Activated CD4-positive, alpha-beta T cell treated with anti-CD3 and anti-CD28 coated beads, Interleukin-2, amount 10 ng/mL, durations not matched to agents 7 days and 5 days (primary cell): ENCODE measurements at places on chromosomes 4 and X. TPM values are rescaled to one million over a fixed set of nuclear protein-coding genes. Genes with fewer than 3 reads are reported as not detected.

DNA sequence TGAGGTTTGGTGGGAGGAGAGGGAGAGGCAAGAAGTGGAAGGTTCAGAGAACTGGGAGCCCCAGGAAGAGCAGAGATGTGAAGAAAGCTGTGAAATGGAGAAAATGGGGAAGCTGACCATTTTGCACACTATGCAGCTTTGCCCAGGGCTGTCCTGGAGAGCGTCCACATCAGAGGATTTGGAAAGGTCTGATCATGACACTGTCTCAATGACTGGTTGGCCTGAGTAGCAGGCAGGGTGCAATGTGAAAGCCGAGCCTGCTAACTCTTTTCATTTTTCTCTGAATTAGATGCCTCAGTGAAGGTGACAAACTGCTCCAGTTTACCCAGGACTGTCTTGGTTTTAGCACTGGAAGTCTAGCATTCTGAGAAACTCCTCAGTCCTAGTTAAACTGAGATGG lies 330.1 kb upstream of the RPS6KA3 start:
- H3K36me3 ChIP-seq = no peaks in the 10 kb centered on the region
- H3K27me3 ChIP-seq = no peaks in the 10 kb centered on the region
- no peak for DNase-seq
- H3K4me1 ChIP-seq = peaks cover 7% of the 10 kb centered on the region

DNA sequence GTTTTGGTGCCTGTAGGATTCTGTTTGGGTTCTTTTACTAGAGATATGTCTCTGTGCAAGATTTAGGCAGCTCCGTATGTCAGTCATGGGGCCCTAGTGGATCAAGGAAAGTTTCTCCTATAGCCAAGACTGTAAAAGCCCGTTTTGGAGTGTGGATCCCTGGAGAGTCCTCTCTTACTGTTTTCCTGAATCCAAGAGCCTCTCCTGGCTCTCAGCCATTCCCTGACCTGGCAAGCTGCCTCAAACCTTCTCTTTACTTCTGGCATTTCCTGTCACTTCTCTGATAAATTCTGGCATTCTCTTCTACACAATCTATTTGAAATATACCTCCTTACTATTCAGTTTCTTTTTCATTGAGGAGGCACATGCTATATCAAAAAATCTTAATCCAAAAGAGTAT lies 41.4 kb downstream of the DCAF12L2 start:
- no peak overlapping the region for H3K4me3 ChIP-seq
- no peaks in the 10 kb centered on the region for H3K36me3 ChIP-seq
- no peaks in the 10 kb centered on the region for H3K27me3 ChIP-seq
- no peak for DNase-seq
- no peak overlapping the region for H3K27ac ChIP-seq

DNA sequence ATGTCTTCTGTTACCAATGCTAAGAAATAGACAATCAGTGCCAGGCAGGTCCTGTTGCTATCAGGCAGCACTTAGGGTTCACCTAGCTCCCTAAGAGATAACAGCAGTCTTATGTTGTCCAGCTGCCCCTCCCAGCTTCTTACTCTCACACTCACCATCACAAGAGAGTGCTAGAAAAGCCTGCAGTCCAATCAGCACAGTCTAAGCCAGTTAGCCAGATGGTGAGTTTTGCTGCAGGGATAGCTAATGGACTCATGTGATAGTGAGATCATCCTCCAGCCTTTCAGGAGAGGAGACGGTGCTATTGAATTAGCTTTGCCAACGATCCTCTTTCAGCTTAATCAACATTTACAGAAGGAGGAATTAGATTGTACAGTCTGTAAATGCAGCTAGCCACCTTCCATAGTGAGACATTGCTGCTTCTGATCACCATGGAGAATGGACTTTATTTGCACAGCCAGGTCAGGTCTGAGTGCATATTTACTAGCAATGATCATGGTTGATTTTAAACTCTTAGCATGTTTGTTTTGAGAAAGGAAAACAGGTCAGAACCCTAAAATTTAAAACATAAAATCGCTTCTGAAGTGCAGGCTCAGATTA lies 438.3 kb downstream of the CENPC start:
- H3K27ac ChIP-seq = no peak overlapping the region
- H3K4me1 ChIP-seq = no peaks in the 10 kb centered on the region
- no peak for DNase-seq
- H3K4me3 ChIP-seq = no peak overlapping the region
- H3K36me3 ChIP-seq = no peaks in the 10 kb centered on the region

DNA sequence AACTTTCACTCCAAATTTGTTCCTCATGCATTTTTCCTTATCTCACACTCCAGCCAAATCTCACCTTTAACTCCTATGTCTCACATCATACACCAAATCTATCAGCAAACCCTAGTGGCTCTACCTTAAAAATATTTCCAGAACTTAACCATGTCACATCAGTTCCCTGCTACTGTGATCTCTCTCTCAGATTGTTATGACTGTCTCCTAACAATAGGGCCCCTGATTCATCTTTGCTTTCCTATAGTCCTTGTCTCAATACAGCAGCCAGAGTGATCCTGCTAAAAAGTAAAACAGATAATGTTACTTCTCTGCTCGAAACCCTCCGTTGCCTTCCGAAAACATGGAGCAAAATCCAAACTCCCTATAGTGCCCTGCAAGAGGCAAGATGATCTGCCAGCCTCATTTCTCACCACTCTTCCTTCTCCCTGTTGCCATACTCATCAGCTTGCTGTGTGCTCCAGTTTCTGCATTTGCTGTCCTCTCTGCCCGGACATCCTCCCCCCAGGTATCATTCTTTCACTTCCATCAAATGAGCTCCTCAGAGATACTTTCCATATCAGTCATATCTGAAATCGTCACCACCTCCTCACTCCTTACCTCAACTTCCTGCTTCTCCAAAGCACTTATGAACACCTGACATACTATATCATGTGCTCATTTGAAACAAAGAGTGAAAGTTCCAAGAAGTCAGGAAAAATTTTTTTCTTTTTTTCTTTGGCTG lies 293.4 kb upstream of the NR3C2 start:
- no peak for DNase-seq
- H3K4me1 ChIP-seq = no peaks in the 10 kb centered on the region
- H3K4me3 ChIP-seq = no peak overlapping the region
- H3K27ac ChIP-seq = no peak overlapping the region
- no peaks in the 10 kb centered on the region for H3K27me3 ChIP-seq
- H3K36me3 ChIP-seq = no peaks in the 10 kb centered on the region

DNA sequence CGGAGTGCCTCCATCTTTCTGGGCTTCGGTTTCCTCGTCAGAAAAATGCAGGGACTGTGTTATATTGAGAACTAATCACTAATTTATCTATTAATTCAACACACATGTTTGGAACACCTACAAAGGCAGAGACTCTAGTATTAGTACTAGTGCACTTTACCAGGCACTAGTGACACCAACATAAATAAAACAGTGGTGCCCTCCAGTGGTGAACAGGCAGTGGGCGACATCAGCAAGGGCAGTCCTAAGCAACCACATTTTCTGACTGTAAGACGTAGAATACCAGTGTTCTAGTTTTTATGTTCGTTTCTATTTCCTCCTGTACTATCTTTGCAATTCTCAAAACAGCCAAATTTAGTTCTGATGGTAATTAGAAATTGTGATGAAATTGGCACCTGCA lies 69.1 kb upstream of the UCP1 start:
- peak; percentile 58 for DNase-seq
- no peak overlapping the region for H3K27ac ChIP-seq
- no peaks in the 10 kb centered on the region for H3K36me3 ChIP-seq
- H3K4me3 ChIP-seq = no peak overlapping the region

DNA sequence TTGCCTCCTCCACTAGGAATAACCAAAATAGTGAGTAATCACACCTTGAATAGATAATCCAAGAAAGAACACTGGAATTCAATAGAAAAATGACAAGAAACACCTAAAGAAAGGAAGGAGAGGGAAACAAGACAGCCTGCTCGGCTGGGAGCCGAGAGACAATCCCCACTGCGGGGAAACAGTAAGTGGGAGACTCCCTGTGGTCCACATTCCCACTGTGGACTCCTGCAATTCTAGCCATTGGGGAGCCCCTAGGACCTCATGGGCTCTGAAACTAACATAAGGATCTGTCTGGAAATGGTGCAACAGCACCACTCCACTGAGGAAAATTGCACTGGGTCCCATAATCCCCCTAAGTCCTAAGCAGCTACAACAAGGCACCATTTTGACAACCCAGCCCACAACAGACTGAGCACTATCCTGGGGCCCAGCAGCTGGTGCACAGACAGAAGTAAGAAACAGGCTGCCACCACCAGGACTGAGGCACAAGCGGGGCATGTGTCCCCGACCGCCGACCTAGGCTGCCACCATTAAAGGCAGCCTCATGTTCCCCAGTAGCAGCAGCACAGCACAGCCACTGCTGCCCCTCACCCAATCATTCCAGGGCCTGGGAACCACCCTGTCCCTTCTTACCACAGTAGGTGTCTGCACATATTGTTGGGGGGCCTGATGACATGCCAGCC lies 14.2 kb downstream of the LRBA start:
- no peak overlapping the region for H3K4me3 ChIP-seq
- H3K36me3 ChIP-seq = peaks cover 22% of the 10 kb centered on the region
- no peak overlapping the region for H3K27ac ChIP-seq
- H3K4me1 ChIP-seq = peaks cover 6% of the 10 kb centered on the region

DNA sequence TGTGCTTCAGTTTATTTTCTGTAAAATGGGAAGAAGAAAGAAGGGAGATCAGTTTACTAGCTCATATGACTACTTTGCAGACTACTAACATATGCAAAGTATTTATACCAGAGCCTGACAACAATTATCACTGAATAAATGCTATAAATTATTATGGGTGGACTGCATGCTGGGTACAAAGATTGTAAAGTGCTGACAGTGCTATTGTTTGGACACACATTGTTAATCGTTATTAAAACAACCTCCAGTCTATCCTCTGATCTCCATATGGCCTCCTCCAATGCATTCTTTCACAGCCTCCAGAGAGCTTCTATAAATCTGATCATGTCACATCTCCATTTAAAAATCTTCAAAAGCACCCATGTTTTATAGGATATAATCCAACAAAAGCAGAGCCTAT lies 90.1 kb upstream of the HS3ST1 start:
- DNase-seq = no peak
- H3K27me3 ChIP-seq = no peaks in the 10 kb centered on the region
- no peak overlapping the region for H3K4me3 ChIP-seq

DNA sequence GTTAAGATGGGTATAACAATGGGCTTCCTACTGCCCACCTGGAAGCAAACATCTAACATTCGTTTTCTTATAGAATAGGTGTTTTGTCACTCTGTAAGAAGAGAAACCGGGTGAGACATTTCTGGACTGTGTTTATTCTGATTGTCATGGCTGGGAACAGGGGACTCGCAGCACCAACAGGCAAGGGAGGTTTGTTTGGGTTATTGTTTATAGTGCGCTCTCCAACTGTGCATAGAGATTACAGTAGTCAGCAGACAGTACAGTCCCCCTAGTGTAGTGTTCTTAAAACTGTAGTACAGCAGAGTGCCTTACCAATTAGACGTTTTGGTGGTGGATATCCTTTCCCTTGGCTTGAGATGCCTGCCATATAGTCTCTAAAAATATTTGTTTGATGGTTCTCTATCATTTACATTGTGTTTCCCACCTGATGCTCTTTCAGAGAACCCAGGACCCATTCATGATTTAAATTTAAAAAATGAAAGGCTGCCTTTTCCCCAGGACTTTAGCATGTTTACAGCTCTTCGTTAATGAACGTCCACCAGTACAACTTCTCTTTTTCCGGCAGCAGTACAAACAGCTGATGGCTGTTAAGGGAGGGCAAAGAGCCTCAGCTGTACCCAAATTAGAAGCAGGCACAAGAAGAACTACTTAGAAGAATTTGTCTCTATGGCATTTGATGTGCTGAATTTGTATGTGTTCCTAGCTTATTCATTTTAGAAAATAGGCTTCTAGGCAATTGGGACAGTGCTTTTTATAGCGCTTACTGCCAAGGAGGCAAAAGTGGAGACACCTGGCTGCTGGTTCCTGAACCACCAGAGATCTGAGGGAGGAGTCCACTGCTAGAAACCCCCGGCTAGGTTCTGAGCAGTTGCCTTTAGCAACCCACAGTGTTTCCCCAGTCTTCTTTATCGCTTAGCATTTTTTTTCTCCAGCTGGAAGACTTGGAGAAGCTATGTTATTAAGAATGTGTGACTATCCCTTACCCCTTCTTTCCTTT lies 1.0 kb upstream of the RNF150 start:
- no peak for DNase-seq
- H3K27me3 ChIP-seq = peaks cover 72% of the 10 kb centered on the region
- H3K36me3 ChIP-seq = no peaks in the 10 kb centered on the region

DNA sequence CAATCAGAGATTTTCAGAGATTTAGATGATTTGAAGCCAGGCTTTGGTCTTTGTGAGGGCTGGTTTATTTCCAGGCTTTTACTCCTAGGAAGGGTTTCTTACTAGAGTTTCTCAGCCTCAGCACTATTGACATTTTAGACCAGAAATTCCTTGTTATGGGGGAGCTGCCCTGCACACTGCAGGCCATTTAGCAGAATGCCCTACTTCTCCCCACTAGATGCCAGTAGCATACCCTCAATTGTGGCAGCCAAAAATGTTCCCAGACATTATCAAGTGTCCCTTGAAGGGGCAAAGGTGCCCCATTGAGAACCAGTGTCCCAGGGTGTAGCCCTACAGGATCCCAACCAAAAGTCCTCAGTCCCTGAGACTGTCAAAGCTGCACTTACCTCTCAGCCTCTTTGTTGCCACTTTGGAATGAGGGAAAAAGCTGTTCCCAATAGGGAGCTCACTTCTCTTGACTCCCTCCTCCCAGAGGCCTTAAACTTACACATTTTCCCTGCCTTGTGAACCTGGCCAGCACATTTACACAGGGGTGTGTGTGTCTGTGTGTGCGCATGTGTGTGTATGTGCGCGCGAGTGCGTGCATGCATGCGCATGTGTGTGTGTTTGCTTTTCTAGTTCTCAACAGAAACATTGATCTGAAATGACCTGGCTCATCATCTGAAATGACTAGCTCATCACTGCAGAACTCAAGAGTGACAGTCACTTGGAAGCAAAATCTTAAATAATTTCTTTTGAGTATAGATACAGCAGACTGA lies 231.4 kb downstream of the QDPR start:
- H3K27me3 ChIP-seq = no peaks in the 10 kb centered on the region
- H3K4me1 ChIP-seq = no peaks in the 10 kb centered on the region
- no peak for DNase-seq
- no peak overlapping the region for H3K4me3 ChIP-seq
- no peaks in the 10 kb centered on the region for H3K36me3 ChIP-seq

- DNase-seq = no peak
- no peak overlapping the region for H3K4me3 ChIP-seq
- H3K4me1 ChIP-seq = no peaks in the 10 kb centered on the region
- no peak overlapping the region for H3K27ac ChIP-seq
- no peaks in the 10 kb centered on the region for H3K27me3 ChIP-seq
Measured at GRCh38 chr4:17705107-17705506, 76.3 kb downstream of the FAM184B start.

DNA sequence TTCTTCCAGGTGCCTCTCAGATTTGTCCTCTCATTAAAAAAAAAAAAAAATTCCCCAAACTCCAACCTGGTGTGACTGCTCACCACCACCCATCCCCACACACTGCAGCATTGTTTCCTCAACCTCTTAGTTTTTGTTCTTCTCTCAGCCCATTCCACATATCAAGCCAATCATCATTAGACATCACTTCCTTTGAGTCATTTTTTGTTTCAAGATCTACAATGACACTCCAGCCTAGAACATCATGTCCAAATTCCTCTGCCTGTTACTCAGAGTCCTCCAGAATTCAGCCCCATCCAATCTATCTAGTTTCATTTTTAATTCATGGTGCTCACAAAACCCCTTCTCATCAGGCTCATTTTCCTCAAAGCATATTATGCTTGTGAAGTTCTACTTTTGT lies 262.5 kb upstream of the TEX13A start:
- no peak for DNase-seq
- H3K4me3 ChIP-seq = no peak overlapping the region
- H3K27me3 ChIP-seq = no peaks in the 10 kb centered on the region
- H3K4me1 ChIP-seq = no peaks in the 10 kb centered on the region
- no peak overlapping the region for H3K27ac ChIP-seq
- H3K36me3 ChIP-seq = no peaks in the 10 kb centered on the region

Gene CLOCK
- total RNA-seq = 11.8 TPM

Gene PDE6B
- 18.7 TPM for total RNA-seq

Gene DYNLT3
- total RNA-seq = 13.1 TPM
